ENCODE measurements at places on chromosomes 4 and X.

DNA sequence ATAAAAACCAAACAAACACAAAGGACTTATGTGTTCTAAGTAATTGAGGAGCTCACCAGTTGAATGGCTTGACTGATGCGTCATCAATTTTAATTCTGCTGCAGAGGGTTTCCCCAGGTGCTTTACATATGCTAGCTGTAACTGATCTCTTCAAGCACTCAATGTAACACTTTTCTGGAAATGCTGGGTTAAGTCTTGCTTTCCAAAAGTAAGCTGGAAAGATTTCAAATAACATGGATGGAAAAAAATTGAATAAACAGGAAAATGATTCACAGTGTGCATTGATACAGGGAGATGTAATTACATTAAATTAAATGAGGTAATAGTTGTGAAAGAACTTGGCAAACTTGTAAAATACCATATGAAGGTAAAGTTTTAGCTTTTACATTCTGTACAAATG is 186.7 kb upstream of the WDFY3 start:
- no peak for DNase-seq

DNA sequence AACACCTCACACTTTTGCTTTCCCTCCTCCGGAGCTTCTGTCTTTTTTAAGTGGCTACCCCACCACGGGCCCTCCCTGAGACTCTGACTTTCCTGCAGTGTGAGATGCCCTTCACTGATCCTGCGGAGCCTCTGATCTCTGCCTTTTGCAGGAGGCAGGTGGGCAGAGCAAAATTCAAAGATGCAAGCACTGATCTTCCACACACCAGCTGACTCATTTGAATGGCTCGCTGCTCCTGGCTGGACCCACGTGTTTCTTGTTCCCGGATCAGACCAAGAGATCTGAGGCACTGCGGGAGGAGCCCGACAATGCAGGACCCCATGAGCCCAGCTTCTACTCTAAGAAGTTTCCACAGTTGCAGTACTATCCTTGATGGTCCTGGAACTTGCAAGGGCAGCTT is 1607.9 kb upstream of the TENM3 start:
- DNase-seq: no peak

DNA sequence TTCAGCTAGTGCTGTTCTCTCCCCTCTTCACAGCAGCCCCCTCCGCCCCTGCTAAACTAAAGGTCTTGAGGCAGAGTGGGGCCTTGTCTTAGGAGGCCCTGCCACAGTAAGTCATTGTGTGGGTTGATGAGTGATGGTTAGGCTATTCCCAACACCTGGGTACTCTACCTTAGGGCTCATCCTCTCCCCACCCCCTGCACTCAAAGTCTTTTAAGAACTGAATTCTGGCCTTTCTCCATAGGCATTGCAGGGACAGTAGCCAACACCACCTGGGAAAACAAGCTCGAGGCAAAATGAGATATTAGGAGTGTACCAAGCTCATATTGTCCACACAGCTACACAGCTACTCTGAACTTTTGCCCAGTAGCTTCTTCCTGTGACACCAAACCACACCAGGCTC is 42.5 kb downstream of the RAB40AL start:
- DNase-seq: no peak

GRCh38 chrX:134929808-134930207 is 61.0 kb upstream of the SMIM10 start:
- no peak for DNase-seq

- no peak for DNase-seq
Measured at GRCh38 chrX:119240356-119240755, 4.3 kb downstream of the PGRMC1 start.

- DNase-seq: no peak
Measured at GRCh38 chr4:40253906-40254305, 57.1 kb downstream of the RHOH start.

- no peak for DNase-seq
Measured at GRCh38 chrX:17299206-17299605, 75.8 kb upstream of the NHS start.

GRCh38 chr4:44662623-44663005 is 11.2 kb upstream of the YIPF7 start:
- DNase-seq: no peak

- DNase-seq: no peak
Measured at GRCh38 chr4:163164591-163164990, 2.1 kb downstream of the NAF1 start.

- DNase-seq: no peak
Measured at GRCh38 chr4:11720292-11720691, 291.6 kb upstream of the HS3ST1 start.

- no peak for DNase-seq
Measured at GRCh38 chr4:7416745-7417432, 17.8 kb downstream of the PSAPL1 start.

- DNase-seq: no peak
Measured at GRCh38 chr4:182140547-182140946, 102.7 kb upstream of the TENM3 start.

All from stimulated activated CD4-positive, alpha-beta T cell treated with anti-CD3 and anti-CD28 coated beads, TNF-alpha, amount 100 ng/mL, for 48 hours (primary cell).